ENCODE measurements at places on chromosomes 2 and 18. TPM values are rescaled to one million over a fixed set of nuclear protein-coding genes. Genes with fewer than 3 reads are reported as not detected.

The LYG1 gene
- total RNA-seq, result not detected

The SERPINB13 gene
- total RNA-seq, result not detected

DNA sequence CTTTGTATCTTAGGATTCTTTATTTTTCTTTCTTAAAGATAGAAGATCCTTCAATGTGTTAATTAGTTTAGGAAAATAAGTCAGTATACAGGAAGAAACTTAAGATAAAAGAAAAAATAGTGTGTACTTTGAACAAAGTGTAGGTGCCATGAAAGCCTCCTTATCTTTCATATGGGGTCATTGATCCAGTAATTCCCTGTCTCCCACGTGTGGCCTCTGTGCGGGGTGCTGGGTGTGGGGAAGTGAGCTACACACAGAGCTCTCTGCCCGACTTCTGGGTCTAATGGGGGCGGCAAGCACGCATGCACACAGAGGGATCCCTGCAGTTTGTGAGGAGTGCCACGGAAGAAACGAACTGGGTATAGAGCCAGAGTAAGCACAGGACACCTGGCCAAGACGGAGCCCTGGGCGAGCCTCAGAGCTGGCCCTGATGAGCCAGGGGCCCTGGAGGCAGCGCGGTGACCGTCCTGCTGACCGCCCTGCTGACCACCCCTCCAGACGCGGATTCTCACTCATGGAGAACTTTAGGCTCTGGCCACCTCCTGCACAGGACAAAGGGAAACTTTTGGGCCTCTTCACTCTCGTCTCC, 253.5 kb downstream of the ACKR3 start:
- H3K27ac ChIP-seq, result no peak overlapping the region
- no peaks in the 10 kb centered on the region for H3K27me3 ChIP-seq
- H3K36me3 ChIP-seq, result no peaks in the 10 kb centered on the region
- no peak for DNase-seq

- DNase-seq, result no peak
- peaks cover 5% of the 10 kb centered on the region for H3K4me1 ChIP-seq
- H3K27ac ChIP-seq, result no peak overlapping the region
- H3K4me3 ChIP-seq, result no peak overlapping the region
- H3K27me3 ChIP-seq, result no peaks in the 10 kb centered on the region
- no peaks in the 10 kb centered on the region for H3K36me3 ChIP-seq
Measured at GRCh38 chr2:230984393-230985220, 11.3 kb upstream of the SPATA3 start.

DNA sequence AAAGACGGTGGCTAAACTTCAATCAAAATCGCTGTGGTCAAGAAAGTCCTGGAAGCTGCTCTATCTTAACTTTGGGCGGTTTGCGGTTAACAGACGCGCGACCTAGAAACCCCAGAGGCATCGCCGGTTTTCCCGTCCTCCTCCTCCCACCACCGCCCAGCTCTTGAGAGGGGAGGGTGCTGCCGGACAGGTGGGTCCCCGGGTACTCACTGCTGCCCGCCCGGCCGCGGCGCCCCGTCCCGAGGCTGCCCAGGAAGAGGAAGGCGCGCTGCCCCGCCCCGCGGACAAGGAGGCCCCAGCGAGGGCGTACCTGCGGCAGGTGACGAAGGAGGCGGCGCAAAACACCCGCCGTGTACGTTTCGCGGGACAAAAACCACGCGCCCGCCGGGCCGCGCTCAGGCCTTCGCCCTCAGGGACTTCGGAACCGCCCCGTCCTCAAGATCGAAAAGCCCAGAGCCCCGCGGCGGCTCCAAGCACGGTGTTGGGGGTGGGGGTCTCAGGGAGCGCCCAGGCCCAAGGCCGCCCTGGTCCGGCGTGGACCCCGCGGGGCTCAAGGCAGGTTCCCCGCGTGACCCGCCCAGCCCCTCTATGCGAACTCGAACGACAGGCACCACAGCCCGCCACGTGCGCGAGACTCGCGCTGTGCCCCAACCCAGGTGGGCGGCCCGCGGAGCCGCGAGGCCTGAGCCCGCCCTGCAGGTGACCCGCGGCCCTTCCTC, at the start of gene SH3YL1:
Gene SH3YL1, minus strand, starts transcription at position 259 of the 719 bp plus-strand sequence. Its CDS starts 48 bp downstream, at position 211.
- peak within 1 kb of the TSS; percentile 86 for H3K27ac ChIP-seq
- peak within 1 kb of the TSS; percentile 86 for H3K4me3 ChIP-seq
- DNase-seq, result peak; percentile 65
- H3K4me1 ChIP-seq, result peaks cover 32% of the 10 kb centered on the region

DNA sequence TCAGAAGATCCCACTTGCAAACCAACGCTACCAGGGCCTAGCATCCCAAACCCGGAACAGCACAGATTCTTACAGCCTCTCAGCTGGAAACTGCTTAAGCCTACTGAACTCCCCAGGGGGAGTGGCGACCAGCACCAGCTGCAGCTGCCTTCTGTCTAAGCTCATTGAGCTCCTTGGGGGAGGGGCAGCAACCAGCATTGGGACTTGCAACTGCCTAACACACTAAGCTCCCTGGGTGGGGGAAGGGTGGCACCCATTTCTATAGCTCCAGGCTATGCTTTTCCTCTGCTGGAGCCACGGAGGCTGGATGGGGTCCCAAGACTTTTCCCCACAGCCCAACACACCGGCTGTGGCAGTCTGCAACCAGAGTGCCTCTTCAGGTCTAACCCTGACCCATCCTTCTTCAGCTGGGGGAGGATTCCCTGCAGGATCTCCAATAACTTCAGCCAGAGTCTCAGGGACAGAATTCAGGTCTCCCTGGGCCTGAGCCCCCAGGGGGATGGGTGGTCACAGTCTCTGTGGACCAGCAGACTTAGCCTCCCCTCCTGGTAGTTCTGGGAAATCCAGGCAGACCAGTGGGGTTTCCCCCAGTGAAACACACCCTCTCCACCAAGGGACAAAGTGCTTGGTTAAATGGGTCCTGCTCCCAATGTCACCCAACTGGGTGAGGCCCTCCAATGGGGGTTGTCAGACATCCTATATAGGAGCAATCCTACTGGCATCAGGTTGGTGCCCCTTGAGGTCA, 45.9 kb upstream of the ITGA4 start:
- H3K4me3 ChIP-seq, result no peak overlapping the region
- H3K27ac ChIP-seq, result no peak overlapping the region
- H3K27me3 ChIP-seq, result no peaks in the 10 kb centered on the region
- H3K36me3 ChIP-seq, result no peaks in the 10 kb centered on the region

DNA sequence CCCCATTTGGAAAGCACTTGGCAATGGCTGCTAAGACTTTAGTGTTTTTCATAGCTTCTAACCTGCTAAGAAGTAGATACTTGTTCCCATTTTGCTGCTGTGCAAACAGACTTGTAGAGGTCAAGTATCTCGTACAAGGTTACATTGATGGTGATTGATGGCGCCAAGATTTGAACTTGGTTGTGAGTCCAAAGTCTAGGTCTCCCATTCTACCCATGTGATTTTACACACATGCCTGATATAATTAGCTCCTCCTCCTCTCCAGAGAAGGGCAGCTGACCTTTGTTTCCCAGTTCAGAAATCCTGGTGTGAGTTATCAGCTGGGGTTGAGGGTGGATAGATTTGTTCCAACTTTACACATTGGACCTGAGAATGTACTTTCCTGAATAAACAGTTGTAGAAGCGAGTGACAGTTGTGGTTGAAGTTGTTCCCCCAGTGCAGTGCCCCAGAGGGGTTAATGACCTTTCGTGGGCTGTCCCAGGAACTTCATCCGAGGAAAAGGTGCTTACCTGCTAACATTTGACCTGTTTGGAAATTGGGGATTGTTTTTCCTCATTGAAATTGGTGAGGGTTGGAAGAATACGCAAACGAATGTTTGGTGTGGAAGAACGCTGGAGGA, 10.4 kb downstream of the TCF7L1 start:
- H3K27ac ChIP-seq, result 0 out of 2 replicates have a peak overlapping the region, but pooled peaks have one; percentile 10
- no peaks in the 10 kb centered on the region for H3K27me3 ChIP-seq
- no peak for DNase-seq
- no peak overlapping the region for H3K4me3 ChIP-seq
- peaks cover 12% of the 10 kb centered on the region for H3K36me3 ChIP-seq

GRCh38 chr2:217643789-217644301, 358.9 kb downstream of the TNS1 start:
- H3K4me3 ChIP-seq, result no peak overlapping the region
- no peaks in the 10 kb centered on the region for H3K27me3 ChIP-seq
- H3K36me3 ChIP-seq, result no peaks in the 10 kb centered on the region
- H3K27ac ChIP-seq, result no peak overlapping the region
- no peak for DNase-seq

Measured in GM23338 (cell line).